T-cell (primary cell): ENCODE measurements at places on chromosomes 12 and 14. TPM values are rescaled to one million over a fixed set of nuclear protein-coding genes. Genes with fewer than 3 reads are reported as not detected.

Gene CSAD
- 59.1 TPM for total RNA-seq

Gene ENDOU
- total RNA-seq = not detected

Gene ACRBP
- 2.4 TPM for total RNA-seq

Gene SYNJ2BP
- 13.2 TPM for total RNA-seq

Gene POTEG
- not detected for total RNA-seq

Gene DLK1
- total RNA-seq = not detected

Gene DNAI7
- not detected for total RNA-seq

Gene TCTN1
- total RNA-seq = 12.2 TPM

Gene CYP46A1
- total RNA-seq = 0.51 TPM

Gene OTX2
- total RNA-seq = not detected

Gene APOF
- not detected for total RNA-seq

Gene MYL2
- not detected for total RNA-seq

Gene LIN7A
- not detected for total RNA-seq

Gene SLC7A7
- total RNA-seq = 1.8 TPM

Gene GDF3
- total RNA-seq = not detected

Gene FAM186B
- 0.65 TPM for total RNA-seq

Gene BBOF1
- 3.1 TPM for total RNA-seq

Gene ARF6
- total RNA-seq = 94.2 TPM

Gene OR10G3
- not detected for total RNA-seq

Gene OTUB2
- total RNA-seq = 0.28 TPM

Gene CCDC177
- total RNA-seq = not detected

Gene MANSC4
- total RNA-seq = not detected

Gene IRF9
- total RNA-seq = 215 TPM

Gene AKAP6
- 5.1 TPM for total RNA-seq

Gene SPATS2
- total RNA-seq = 6.8 TPM

Gene VPS37B
- total RNA-seq = 84.7 TPM

Gene ZFC3H1
- total RNA-seq = 146 TPM

Gene IGF1
- total RNA-seq = not detected

Gene NID2
- 0.42 TPM for total RNA-seq

Gene KIF26A
- 0.28 TPM for total RNA-seq

Gene CPNE6
- not detected for total RNA-seq

Gene ADIPOR2
- 35.0 TPM for total RNA-seq

Gene SLCO1B1
- not detected for total RNA-seq
